ENCODE measurements at places on chromosomes 7 and 10. TPM values are rescaled to one million over a fixed set of nuclear protein-coding genes. Genes with fewer than 3 reads are reported as not detected.

- no peak for DNase-seq
Observed at GRCh38 chr7:37416378-37417106, 32.1 kb downstream of the ELMO1 start.

FAM221A gene
- total RNA-seq, result 5.1 TPM

ACSM6 gene
- not detected for total RNA-seq

GRCh38 chr10:107701943-107702342, 537.4 kb upstream of the SORCS1 start:
- no peak for DNase-seq

DNA sequence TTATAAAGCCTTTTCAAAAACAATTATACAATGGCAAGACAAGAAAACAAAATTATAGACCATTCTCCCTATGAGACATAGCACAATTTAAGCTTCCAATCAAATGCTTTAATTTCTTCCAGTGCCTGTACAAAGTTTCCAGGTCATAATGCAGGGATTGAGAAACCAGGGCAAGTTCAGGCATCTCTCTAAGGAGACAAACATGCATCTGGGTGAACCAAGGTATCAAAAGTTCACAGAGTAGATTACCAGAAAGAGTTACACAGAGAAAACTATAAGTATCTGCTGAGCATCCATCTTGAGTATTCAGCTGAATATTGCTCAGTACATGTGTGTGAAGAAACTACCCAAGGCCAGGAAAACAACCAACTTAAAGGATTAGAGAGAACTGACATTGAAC, 89.1 kb downstream of the COL28A1 start:
- no peak for DNase-seq

- DNase-seq, result no peak
Observed at GRCh38 chr10:133052076-133052475, 35.6 kb upstream of the ADGRA1 start.

DNA sequence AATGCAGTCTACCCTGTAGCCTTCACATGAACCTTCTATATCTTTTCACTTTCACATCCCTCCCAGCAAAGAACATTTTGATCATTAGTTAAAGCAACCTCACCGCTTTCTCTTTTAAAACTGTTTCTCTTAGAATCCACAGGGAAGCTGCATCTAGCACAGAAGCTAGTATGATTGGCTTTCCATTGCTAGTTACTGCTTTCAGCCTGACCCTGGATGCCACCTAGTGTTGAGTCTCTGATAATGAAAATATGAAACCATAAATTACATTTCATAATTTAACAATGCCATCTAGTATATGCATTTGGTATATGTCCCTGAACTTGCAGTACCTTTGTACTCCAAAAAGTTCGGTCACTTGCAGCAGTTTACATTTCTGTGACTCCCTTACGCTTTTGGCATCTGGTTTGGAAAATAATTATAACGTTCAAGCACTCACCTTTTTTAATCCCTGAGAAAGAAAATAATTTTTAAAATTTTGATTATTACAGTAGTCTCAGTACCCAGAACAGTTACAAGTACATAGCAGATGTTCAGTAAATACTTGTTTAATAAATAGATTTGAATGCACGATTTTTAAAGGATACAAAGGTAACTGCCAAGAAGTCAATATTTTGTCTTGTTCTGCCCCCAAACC, 22.7 kb downstream of the CISD1 start:
- DNase-seq, result peak; percentile 80

KLF14 gene
- total RNA-seq, result under 0.01 TPM

GRCh38 chr7:23372611-23373010, 73.5 kb downstream of the MALSU1 start:
- DNase-seq, result no peak

Data from fibroblast of lung (primary cell).